Activated CD4-positive, alpha-beta T cell treated with anti-CD3 and anti-CD28 coated beads for 24 hours (primary cell): ENCODE measurements at places on chromosomes 11 and 22.
A peak's percentile ranks its signal among the peaks of the same experiment; 100 is the strongest.

DNA sequence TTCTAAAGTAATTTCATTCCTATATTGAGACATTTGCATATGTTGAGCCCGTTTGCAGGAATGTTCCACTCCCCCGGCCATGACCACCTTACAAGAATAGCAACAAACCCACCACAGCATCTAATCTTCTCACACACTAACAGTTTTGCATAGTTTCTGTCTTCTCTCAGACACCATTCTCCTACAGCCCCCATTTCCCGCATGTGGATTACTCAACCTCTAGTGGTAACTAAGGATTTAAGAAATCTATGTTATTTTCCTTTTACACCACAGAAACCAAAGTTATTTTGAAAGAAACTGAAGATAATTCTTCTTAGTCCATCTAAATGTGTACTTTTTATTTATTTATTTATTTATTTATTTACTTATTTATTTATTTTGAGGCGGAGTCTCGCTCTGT, 2.3 kb downstream of the MS4A4E start:
- no peak for DNase-seq

DNA sequence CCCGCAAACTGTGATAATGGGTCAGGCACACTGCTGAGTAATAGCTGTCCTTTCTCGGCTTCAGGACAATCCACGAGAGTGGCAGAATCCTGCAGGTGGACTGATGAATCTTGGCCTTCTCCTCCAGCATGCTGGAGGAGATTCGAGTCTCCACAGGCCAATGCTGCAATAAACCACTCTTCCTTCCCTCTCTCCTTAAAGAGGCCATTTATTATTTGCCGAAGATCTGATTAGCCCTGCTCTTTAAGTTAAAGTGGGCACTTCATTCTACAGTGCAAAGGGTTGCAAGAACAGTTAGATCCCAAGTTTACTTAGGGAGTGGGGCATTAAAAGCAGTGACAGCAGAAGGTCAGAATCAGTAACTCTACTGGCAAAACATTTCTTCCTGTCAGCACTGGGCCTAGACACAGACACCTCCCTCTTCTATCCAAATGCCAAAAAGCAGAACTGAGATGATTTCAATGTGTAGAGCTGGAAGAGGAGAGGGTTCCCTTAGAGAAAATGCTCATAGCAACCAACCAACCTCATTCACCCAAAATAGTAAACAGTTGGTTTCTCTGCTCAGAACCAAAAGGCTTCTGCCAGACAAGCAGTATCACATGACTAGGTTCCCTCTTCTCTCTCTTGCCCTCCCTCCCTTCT, 121.7 kb downstream of the SGSM3 start:
- no peak for DNase-seq

- no peak for DNase-seq
Measured at GRCh38 chr11:31819621-31820437, 8.7 kb upstream of the PAX6 start.

- no peak for DNase-seq
Measured at GRCh38 chr11:13923182-13923581, 39.3 kb upstream of the SPON1 start.

DNA sequence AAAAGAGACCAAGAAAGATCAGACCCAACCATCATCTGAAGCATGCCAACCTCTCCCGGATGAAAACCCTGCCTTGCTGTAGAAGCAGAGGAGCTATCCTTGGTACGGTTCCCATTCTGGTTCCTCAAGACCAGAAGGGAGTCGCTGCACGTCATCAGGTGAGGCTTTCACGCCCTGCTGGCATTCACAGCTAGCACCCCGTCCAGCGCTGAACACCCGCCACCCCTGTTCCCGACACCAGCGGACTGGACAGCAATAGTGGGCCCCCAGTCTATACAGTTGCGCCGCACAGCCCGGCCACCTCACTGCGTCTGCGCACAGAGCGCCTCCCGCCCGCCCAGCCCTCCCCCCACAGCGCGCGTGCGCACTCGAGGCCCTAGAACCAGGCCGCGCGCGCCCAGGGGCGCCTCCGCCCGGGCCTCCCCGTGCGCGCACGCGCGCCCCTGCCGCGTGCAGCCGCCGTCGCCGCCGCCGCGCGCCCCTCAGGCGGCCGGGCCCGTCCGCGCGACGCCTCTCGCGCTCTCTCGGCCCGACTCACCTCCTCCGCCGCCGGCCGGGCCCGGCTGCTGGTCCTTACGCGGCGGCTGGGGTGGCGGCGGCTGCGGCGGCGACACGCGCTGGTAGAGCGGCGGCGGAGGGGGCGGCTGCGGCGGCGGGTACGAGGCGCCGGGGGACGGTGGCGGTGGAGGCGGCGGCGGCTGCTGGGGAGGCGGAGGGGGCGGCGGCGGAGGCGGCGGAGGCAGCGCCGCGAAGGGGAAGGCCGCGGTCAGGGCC, 706 bp downstream of the SF1 start:
- peak; percentile 61 for DNase-seq

DNA sequence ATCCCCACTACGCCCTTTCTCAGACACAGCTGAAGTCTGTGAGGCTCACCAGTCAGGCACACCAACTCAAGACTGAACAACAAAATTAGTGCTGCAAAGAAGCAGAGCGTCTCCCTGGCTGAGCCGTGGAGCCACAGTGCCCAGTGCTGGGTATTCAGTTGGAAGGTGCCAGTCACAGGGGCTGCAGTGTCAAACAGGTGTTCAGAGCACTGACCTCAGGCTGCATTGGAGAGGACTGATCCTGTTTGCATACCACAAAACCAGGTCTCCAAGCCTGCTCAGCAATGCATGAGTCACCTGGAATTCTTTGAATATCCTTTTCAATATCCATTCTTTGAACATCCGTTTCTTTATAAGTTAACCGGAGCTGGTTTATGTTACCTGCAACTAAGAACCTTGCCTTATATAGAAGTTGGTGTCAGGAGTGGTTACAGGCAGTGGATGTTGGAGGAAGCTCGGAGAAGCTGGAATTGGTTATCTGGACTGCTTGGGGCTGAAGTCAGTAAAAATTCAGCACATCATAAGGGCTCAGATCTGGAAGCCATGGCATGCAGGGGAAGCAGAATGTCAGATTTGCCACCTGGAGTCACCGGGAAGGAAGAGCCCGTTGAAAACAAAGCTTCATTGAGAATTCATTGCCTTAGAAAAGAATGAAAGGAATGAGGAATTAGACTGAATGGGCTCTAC, 30.3 kb downstream of the PDGFB start:
- DNase-seq, result no peak

DNA sequence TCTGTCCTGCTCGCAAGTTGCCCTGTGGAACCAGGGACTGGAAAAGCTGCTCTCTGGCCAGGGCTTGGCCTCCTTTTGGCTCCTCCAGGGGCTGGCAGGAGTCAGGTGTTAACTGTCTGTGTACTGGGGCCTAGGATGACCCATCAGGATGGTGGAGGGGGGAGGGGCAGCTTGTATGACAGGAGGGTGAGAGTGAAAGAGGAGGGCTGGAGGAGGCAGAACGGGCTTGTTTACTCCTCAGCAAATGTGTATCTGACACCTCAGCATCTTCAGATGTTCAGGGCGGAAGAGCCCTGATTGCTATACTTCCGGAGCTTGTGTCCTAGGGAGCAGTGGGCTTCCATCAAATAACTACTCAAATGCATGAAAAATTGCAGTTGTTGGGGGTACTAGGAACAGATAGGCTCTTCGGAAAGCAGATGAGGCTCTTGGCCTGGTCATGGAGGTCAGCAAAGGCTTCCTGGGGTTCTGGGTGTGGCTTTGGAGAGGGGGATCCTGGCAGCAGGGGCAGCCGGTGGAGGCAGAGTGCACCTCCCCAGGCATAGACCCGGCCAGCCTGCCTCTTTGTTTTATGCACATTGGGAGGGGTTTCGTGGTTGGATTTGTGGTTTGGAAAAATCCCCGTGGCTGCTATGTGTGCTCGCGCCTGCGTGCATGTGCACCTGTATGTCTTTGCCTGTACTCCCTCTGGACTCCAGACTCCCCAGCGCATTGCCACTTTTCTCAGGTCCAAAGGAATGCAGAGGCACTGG, 31.2 kb downstream of the CD82 start:
- peak; percentile 31 for DNase-seq

GRCh38 chr11:75813124-75813523, 1.9 kb upstream of the UVRAG start:
- no peak for DNase-seq

DNA sequence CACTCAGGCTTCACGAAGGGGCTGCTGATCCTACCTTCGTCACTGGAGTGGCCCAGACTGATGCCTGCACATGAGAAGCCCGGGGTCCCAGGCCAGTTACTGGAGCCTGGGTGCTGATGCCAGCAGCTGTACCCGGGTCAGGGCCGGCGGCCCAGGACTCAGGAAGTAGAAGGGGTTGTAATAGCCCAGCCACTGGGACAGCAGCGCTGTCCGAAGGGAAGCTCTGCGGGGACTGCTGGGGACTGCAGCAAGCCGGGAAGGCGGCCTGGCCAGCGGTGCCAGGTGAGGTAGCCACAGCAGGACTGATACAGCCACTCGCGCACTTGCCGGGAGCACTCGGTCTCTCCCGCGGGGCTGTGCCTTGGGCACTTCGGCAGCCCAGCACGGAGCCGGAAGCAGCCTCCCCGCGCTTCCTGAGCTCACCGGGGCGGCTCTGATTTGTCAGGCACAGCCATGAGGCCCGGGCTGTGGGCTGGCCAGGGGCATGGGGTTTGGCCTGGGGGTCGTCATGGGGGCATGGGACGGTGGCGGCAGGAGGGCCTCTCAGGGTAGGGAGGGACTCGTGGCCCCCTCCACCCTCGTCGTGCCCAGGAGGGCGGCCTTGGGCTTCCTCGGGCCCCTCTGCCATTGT, 13.9 kb upstream of the OR8K1 start:
- no peak for DNase-seq

GRCh38 chr22:37228106-37229011, 15.7 kb downstream of the RAC2 start:
- no peak for DNase-seq

GRCh38 chr11:132284048-132284447, 913.6 kb downstream of the NTM start:
- no peak for DNase-seq

DNA sequence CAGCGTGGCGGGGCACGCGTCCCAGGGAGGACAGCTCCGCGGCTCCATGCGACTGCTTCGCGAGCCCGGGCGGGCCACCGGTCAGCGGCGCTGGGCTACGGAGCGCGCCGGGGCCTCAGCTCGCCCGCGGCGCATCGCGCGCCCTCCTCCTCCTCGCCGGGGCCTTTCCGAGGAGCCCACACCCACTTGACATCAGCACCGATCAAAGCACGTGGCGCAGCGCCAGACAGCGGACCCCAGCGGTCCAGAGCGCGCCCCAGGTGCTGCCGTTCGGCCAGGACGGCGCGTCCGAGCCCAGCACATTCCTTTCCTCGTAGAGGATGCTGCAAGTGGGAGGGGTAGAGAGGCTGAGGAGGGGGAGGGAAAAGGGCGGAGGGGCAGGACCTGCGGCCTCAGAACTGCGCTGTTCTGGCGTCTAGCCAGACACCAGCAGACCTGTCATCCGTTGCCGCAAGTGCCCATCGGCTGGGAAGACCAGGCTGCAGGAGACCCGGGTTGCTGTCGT, 88.6 kb downstream of the PLEKHA7 start:
- no peak for DNase-seq

GRCh38 chr11:74306435-74307175, 4.8 kb downstream of the P4HA3 start:
- no peak for DNase-seq

DNA sequence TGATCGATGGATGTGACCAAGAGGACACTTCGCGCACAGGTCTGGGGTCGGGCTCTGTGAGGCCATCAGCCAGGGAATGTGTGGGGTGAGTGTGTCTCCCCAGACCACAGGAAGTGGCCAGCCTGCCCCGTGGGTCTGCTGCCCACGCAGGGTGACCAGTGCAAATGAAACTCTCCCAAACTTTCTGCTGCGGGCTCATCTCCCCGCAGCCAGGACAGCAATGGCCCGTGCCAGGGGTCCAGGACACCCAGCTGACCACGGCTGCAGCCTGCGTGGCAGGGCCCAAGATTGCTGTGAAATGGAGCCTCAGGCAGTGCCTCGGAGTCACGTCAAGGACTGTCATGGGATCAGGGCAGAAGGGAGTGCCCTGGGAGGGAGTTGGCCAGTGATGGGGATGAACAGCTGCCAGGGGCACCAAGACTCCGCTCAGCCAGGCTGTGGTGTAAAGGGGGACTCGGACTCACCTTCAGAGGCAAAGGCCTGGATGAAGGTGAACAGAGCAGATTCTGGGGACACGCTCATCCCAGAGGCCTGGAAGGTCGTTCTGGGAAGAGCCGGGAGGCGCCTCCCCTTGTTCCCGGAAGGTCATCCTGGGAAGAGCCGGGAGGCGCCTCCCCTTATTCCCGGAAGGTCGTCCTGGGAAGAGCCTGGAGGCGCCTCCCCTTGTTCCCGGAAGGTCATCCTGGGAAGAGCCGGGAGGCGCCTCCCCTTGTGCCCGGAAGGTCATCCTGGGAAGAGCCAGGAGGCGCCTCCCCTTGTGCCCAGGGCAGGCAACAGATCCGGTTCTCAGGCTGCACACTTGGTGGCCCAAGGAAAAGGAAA, 252.6 kb downstream of the BRD1 start:
- no peak for DNase-seq

GRCh38 chr11:2164861-2165555, 4.0 kb upstream of the INS start:
- DNase-seq, result no peak

- DNase-seq, result no peak
Measured at GRCh38 chr11:10454878-10455631, at the start of gene AMPD3. AMPD3 (plus strand) TSS chr11:10455264; CDS start chr11:10461520, 6,256 bp downstream.

DNA sequence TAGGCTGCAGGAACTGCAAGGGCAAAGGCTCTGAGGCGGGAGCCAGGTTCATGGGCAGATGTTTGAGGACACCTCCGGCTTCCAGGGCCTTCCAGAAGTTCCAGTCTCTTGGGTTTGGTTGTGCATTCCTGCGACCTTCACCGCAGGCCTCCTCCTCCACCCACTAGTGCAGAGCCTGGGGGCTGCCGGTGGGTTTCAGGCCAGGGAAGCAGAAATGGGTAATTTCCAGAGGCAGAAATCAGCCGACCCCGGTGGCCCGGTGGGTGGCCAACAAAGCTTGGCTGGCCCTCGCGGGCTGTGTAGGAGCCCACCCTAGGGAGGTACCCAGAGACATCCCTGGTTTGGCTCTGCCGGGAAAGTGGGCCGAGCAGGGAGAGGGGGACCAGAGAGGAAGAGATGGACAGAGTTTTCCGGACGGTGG, 417 bp upstream of the PHETA2 start:
- no peak for DNase-seq

DNA sequence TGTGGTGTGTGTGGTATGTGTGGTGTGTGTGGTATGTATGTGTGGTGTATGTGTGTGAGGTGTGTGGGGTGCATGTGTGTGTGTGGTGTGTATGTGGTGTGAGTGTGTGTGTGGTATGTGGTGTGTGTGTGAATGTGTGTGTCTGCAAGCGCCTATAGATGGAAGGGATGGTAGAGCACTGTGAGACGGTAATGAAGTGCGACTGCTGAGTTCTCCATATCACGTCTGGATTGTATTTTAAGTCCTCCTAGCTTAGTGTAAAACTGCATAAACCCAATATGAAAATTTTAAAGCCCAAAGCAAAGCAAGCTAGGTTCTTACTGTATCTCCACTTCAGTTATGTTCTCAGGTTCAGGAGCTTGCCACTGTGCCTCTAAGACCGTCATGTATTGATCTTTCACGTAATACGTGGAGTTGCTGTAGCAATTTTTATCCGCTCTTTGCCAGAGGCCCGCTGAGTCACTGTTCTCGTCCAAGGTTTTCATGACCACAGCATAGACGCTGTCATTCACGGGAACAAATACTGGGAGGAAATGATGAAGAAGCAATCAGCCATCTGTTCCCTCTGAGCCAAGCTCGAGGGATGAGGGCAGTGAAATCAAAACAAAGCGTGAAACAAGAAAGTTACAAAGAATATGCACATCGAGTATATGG, 5.5 kb downstream of the PLET1 start:
- DNase-seq, result no peak
